ENCODE measurements at places on chromosomes 12 and 14.

DNA sequence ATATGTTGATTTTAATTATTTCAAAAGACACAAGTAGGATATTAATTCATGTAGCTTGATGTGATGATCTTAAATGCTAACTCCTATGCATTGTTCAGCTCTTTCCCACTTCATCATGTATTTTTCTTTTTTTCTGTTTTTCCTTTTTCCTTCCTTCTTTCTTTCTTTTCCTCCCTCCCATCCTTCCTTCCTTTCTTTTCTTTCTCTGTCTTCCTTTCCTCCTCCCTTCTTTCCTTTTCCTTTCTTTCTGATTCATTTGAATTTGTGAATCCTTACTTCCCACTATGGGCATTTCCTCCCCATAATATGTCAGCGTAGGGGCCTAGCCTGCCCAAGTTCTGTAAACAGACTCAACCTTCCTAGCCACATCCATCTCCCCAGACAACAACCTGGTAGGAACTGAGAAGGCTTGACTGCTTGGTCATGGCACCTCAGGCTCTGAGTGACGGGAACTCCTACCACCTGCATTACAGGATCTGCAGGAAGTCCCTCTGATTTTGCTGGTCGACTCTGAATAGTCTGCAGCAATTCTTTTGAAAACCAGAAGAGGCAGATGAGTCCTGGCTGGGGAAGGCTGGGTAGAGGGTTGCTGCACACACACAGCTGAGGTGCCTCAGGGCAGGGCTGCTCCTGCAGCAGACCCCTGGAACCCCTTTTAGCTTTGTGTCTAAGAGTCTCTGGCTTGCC lies 33.4 kb upstream of the BHLHE41 start:
- DNase-seq: no peak

GRCh38 chr12:16012117-16012516 lies 101.0 kb downstream of the DERA start:
- no peak for DNase-seq

- DNase-seq: no peak
These were observed 1197.9 kb downstream of the VRK1 start for GRCh38 chr14:97995038-97995437.

- no peak for DNase-seq
These were observed 753.6 kb downstream of the SLC16A7 start for GRCh38 chr12:60349232-60349978.

DNA sequence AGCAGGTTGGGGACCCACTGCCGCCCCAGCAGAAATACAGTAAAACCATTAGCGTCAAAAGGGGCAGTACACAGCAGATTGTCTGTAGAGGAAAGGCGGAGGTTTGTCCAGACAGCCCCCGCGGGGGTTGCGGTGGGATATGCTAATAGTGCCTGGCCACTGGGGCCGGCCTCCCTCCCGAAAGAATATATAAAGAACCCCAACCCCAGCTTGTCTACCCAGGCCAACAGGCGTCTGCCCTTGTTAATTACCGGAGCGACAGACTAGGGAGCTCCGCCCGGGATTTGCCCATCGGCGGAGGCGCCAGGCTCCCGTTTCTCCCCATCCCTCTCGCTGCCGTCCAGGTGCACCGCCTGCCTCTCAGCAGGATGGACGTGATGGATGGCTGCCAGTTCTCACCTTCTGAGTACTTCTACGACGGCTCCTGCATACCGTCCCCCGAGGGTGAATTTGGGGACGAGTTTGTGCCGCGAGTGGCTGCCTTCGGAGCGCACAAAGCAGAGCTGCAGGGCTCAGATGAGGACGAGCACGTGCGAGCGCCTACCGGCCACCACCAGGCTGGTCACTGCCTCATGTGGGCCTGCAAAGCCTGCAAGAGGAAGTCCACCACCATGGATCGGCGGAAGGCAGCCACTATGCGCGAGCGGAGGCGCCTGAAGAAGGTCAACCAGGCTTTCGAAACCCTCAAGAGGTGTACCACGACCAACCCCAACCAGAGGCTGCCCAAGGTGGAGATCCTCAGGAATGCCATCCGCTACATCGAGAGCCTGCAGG lies at the start of gene MYF5:
Gene MYF5, plus strand, starts transcription at position 217 of the 774 bp plus-strand sequence. Its CDS starts 152 bp downstream, at position 369.
- no peak for DNase-seq

GRCh38 chr12:57627501-57628279 lies 5.3 kb downstream of the B4GALNT1 start:
- DNase-seq: no peak

GRCh38 chr14:81625343-81625742 lies 91.7 kb upstream of the SEL1L start:
- DNase-seq: peak; percentile 45

GRCh38 chr14:63535918-63536317 lies 7.3 kb downstream of the PPP2R5E start:
- DNase-seq: no peak

DNA sequence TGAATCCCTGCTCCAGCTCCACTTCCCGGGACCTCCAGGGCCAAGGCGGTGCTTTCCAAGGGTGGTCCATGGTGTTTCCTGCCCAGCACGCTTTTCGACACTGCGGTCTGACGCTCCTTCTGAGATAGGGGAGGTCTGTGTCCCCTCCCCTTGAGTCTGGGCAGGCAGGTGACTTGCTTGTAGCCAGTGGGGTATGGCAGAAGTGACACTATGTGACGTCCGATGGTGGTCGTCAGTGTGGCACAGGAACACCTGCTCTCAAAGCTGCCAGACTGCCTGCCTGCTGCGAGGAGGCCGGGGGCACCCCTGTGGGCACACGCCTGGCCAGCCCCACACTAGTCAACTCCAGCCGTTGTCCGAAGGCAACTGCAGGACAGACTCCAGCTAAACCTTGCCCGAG lies 16.0 kb upstream of the TRAF3 start:
- no peak for DNase-seq

DNA sequence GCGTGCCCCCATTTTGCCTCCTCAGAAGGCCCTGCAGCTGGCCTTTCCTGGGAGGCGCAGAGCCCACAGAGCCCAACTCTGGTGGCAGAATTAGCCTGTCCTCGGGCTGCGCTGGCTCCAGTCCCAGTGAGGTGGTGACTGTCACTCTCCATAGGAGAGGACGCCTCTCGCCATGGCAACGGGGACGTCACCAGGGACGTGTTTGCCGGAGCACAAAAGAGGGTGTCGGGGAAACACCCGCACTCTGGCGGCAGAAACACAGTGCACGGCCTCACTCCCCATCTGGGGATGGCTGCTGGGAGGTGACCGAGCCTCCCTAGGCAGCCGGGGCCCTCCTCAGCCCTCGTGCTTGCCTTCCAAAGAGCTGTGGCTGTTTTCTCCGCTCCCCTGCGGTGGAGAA lies 50.2 kb upstream of the NCOR2 start:
- peak; percentile 81 for DNase-seq

DNA sequence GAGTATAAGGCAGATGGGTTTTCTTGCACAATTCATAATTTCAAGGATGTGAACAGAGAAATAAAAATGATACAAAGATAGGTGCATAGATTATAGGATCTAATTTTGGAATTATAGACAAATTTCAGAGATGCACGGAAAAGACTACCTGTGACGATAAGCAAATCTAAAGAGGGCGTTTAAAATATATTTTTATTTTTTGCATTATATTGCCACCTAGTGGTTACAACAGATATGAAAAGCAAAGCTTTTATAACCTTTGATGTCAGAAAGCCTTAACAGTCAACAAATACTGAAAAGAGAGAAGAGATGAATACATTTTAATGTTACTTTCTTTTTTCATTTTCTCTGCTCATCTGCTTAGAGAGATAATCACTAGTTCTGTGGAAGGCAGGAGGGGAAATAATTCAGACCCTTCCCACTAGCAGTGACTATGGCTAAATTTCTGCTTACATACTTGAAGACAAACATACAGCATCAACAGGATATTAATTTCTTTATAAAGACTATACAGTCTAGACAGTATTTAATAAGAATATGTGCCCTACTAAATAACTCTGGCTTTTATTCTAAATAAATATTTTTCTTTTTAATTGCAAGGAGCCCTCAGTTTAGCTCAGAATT lies 46.3 kb downstream of the NTS start:
- peak; percentile 40 for DNase-seq

DNA sequence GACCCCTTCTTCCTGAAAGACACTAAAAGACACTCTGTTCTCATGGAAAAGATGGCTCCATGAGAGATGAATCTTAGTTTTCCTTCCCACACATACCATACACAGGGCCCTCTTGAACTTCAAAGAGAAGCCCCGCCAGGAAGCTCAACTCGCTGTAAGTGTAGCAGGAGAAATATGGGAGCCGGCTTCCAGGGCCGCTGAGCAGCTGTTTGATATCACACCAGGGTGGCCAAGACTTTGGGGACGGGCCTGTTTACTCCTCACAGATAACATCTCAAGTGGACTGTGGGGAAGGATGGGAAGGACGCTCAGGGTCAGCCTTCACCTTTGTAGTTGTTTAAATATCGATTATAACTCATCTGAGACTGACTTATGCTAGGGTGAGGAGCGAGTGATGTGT lies 235.5 kb upstream of the TBX3 start:
- no peak for DNase-seq

DNA sequence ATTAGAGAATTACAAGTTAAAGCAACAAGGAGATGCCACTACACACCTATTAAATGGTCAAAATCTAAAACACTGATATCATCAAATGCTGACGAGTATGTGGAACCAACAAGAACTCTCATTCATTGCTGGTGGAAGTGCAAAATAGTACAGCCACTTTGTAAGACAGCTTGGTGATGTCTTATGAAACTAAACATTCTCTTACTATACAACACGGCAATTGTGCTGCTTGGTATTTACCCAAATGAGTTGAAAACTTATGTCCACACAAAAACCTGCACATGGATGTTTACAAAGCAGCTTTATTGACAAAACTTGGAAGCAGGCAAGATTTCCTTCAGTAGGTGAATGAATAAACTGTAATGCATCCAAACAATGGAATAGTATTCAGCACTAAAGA lies 3.2 kb downstream of the TMBIM4 start:
- no peak for DNase-seq

- no peak for DNase-seq
These were observed 3.4 kb upstream of the GLIPR1 start for GRCh38 chr12:75477137-75477536.

Measured in NCI-H146 (cell line).